ENCODE measurements at places on chromosomes 3 and 15.

DNA sequence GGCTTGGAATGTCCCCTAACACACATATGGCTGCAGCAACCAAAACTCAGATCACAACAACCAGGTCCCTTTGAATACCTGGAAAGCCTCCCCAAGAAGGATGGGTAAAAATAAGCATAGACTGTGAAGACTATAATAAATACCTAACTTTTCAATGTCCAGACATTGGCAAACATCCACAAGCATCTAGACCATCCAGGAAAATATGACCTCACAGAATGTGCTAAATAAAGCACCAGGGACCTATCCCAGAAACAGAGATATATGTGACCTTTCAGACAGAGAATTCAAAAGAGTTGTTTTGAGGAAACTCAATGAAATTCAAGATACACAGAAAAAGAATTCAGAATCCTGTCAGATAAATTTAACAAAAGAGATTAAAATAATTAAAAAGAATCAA lies 109.2 kb downstream of the NEDD4 start:
- H3K4me1 ChIP-seq, result no peaks in the 10 kb centered on the region
- no peaks in the 10 kb centered on the region for H3K27me3 ChIP-seq
- H3K27ac ChIP-seq, result no peak overlapping the region
- no peak overlapping the region for H3K4me3 ChIP-seq

DNA sequence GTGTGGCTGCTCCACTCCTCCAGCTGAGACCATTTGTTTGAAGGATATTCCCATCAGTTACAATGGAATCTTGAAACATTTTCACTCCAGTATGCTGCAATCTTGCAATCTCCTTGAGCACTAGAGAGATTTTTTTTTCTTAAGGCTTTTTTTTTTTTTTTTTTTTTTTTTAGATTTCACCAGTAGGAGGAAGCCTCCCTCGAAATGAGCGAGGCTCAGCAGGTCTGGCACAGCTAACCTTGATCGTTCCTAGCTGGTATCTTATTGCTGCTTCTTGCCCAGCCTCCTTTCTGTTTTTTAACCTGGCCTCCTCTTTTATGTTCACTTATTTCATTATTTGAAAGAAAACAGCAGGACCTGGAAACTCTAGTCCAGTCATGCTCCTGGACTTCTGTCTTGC lies 48.1 kb downstream of the RAP2B start:
- no peaks in the 10 kb centered on the region for H3K4me1 ChIP-seq
- DNase-seq, result no peak
- H3K4me3 ChIP-seq, result no peak overlapping the region
- no peaks in the 10 kb centered on the region for H3K36me3 ChIP-seq
- H3K27me3 ChIP-seq, result no peaks in the 10 kb centered on the region
- H3K27ac ChIP-seq, result no peak overlapping the region

DNA sequence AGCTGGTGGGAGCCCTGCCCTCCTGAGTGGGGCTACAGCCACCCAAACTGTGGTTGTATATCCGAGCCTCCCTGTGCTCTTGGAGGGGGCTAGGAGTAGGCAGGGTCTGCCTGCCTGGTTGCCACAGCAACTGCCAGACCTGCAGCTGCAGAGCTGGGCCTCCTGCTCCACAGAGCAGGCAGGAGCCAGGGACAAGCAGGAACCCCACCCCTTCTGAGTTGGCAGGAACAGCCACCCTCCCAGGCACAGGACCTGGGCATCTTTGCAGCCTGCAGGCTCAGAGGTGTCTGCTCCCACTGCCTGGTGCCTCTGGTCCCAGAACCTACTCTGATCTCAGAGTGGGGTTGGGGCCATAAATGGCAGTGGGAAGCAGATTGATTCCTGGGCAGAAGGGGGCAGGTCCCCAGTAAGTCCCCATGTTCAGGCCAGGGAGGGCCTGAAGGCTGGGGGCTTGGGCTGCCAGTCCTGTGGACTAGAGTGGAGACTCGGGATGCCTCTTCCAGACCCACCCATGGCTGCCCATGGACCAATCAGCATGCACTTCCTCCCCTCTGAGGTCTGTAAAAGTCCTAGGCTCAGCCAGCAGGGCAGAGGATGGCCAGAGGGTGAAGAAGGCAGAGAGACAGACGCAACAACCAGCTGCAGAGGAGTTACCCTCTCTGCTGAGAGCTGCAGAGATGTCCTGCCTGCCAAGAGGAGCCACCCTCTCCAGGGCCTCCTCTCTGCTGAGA lies 10.3 kb upstream of the LRRC31 start:
- H3K36me3 ChIP-seq, result no peaks in the 10 kb centered on the region
- no peak for DNase-seq
- peaks cover 3% of the 10 kb centered on the region for H3K27me3 ChIP-seq
- H3K4me1 ChIP-seq, result no peaks in the 10 kb centered on the region
- H3K4me3 ChIP-seq, result no peak overlapping the region
- H3K27ac ChIP-seq, result no peak overlapping the region

DNA sequence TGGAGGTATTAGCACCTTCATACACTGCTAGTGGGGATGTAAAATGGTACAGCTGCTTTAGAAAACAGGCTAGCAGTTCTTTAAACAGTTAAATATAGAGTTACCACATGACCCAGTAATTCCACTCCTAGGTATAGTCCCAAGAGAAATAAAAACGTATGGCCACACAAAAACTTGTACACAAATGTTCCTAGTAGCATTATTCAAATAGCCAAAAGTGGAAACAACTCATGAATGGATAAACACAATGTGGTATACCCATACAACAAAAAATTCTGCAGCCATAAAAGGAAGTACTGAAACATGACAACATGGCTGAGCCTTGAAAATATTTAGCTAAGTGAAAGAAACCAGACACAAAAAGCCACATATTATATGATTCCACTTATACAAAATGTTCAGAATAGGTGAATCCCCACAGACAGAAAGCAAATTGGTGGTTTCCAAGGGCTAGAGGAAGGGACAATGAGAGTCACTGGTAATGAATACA lies 40.8 kb upstream of the KLF13 start:
- no peak overlapping the region for H3K27ac ChIP-seq
- no peaks in the 10 kb centered on the region for H3K4me1 ChIP-seq
- no peak for DNase-seq

DNA sequence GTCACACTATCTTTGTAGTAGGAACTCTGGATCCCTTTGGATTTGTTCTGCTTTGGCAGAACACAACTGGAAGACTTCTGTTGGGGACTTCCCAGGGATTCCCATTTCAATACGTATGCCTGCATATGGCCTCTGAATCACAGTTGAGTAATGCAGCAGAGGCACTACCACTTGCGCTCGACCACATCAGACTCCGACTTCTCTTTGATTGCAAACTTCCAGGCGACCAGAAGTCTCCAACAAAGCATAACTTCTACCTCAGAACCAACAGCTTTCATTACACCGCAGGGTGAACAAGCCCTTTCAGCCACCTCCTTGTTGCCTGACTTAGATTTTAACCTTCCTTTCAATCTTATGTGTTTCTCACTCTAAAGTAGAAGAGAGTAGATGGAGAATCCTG lies 924.4 kb downstream of the IGSF11 start:
- H3K4me3 ChIP-seq, result no peak overlapping the region
- H3K27ac ChIP-seq, result no peak overlapping the region
- H3K27me3 ChIP-seq, result no peaks in the 10 kb centered on the region
- H3K36me3 ChIP-seq, result no peaks in the 10 kb centered on the region
- DNase-seq, result no peak
